H7 (cell line): ENCODE measurements at places on chromosomes 16 and 17.

DNA sequence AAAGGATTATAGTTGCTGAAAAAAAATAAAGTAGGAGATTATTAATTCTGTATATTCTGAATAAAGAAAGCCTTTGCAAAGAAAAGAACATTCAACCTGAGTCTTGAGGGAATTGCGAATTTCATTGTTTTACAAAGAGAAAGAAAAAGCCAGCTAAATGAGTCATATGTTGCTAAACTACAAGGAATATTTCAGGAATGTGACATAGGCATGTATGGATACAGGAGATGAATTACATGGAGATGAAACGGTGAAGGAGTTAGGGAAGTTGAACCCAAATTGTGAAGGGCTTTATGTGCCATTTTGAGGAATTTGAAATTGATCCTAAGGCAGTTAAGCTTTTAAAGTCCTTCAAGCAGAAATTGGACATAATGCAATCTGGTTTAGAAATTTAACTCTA lies 177.3 kb upstream of the RBL2 start:
- no peak for DNase-seq

DNA sequence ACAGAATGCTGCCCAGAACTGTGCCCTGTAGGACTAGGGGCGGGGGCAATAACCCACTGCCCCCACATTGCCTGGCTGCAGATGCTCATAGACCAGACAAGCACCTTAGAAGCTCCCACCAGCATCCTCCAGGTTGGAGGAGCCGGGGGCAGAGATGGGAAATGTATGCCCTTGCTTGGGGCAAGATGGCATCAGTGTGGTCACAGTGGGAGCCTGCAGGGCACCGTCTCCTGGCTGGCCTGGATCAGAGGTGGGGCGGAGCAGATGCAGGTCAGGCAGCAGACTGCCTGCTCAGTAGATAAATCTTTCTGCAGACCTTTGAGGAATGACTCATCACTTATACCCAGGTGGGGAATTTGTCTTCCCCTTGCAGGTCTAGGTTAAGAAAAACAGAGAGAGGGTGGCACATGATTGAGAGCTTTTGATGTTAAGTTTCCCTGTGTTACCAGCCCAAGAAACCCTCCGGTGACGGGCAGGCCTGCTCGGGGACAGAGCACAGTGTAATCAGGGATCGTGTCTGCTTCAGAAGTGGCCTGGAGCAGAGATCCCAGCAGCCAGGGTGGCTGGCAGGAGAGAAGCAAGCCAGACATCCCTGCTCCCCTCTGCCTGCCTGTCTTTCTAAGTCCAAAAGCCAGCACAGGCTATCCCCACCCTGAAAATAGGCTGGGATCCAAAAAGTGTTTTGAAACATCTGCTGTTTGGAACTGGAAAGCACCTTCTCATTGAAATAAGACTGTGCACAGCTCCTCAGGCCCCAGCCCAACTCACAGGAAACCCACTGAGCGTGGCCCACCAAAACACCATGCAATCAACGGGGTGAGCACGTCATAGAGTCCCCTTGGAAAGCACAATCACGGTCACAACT lies 50.7 kb upstream of the RPL38 start:
- no peak for DNase-seq

DNA sequence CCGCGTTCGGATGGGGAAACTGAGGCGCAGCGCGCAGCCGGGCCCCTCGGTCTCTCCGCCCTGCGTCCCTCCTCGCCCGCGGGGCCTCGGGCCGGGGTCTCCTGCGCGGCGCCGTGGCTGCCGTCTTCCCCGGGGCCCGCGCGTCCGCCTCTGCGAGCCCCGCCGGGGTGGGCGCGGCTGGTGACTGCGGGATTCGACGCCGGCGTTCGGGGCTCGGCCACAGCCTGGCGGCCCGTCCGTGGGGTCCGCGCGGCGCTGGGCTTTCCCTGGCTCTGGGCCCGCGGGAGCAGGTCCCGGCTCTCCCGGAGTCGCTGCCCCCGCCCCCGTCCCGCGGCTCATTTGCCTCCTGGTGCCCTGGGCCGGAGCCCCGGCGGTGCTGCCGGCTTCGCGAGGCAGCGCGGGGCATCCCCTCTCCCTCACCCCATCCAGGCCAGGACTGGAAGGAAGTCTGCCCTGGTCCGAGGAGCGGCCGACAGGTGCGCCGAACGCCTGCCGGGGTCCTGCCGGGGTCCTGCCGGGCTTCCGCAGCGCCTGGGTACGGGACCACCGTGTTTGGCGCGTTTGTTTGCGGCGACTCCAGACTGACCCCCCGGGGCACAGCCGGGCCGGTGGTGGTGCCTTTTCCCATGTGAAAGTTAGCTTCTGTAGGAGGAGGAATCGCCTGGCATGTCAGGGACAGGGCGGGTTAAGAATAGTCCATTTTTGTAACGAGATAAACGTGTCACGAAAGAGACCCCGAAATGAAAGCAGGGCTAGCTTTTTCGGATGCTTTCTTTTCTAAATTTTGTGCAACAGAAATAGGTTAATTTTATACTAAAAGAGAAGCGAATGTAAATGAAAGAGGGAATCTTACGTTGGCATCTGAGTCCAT lies 671 bp downstream of the CHMP6 start:
- peak; percentile 90 for DNase-seq

DNA sequence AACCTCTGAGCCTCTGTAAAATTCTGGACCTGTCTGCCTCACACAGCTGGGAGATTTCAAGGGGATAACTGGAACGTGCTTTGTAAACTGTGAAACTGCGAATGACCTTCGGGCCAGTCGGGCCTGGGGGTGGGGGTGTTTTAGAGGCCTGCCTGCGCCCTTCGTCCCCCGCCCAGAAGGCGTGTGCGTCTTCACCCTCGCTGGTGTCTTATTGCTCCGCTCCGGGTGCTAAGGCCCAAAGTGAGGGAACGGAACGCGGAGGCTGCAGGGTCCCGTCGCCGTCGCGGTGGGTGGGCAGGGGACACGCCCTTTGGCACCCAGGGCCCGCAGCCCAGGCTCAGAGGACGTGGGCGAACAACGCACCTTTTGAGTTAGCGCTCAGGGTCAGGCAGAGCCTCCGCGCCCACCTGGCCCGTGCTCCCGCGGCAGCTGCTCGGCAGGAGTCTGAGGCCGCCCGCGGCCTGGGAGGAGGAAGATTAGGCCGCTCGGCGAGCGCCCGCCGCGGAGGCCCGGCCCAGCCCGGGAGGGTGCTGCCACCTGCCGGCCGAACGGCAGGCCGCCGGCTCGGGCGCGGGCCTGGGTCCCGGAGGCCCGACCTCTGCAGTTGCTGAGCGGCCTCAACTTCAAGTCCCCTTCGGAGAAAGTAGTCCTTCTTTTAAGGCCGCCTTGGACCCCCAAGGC lies 29.7 kb downstream of the DCAKD start:
- peak; percentile 98 for DNase-seq

- no peak for DNase-seq
Measured at GRCh38 chr16:49987381-49987780, 37.6 kb upstream of the CNEP1R1 start.

GRCh38 chr16:50448981-50449380 lies 80.2 kb upstream of the BRD7 start:
- DNase-seq: no peak

DNA sequence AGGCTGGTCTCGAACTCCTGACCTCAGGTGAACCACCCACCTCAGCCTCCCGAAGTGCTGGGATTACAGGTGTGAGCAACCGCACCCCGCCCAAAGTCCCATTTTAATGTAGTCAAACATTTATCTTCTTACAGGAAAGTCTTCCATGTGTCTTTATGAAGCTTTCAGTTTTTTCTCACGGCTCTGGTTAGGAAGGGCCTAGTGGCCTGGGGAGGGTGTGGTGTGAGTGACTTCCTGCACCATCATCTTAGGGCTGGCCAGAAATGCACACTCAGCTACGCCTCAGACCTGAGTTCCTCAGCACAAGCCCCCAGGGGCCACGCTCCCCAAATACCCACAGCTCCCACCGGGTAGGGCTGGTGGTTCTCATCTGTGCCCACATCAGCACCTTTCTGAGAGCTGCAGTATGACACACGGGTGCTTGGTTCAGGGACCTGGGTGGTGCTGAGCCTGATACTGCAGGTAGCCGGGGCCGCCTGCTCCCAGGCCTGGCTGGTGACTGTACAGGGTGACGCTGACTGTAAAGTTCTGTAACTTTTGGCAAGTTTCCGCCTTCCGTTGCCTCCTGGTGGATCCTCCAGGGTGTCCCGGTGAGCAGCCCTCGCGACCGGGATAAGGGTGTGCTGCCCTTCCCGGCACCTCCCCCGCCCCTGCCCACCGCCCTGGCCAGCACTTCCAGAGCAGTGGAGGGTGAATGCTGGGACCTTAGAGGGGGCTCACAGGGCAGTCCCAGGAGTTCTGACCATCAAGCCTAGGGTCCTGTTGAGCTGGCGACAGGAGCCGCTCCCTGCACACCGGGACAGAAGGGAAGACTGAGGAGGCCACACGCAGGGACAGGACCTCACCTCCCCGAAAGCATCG lies 52.5 kb downstream of the ZNF778 start:
- DNase-seq: peak; percentile 61

DNA sequence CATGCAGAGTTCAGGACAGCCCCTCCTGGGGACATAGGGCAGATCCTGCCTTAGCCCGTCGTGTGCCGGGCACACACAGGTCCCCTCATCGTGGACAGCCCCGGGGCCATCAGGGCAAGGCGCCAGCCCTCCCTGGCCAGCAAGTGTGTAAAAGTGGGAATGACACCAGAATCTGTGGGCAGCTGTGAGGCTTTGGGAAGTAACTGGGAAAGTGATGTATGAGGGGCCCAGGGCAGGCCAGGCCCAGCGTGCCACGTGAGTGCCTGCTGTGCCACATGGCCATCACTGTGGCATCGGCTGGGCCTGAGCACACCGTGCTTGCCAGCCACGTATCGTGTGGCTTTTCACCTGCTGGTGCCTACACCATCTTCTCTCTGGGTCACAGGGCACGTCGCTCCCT lies 26.6 kb downstream of the ACSF3 start:
- no peak for DNase-seq

DNA sequence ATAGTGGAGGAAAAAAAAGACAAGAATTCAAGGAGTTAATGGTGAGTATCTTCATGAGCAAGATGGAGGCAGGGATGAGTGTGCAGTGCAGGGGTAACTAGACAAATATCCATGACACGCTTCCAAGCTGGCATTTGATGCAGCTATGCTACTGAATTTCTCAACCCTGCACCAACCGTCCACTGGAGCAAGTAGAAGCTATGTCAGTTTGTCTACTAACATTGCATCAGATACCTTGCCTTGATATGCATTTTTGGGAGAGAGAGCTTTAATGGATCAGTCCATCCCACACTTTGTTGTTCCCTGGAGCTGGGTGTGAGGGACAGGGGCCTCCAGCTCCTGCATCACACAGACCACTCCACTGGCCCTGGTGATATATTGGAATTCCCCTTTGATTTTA lies 16.4 kb downstream of the CCL11 start:
- DNase-seq: no peak

DNA sequence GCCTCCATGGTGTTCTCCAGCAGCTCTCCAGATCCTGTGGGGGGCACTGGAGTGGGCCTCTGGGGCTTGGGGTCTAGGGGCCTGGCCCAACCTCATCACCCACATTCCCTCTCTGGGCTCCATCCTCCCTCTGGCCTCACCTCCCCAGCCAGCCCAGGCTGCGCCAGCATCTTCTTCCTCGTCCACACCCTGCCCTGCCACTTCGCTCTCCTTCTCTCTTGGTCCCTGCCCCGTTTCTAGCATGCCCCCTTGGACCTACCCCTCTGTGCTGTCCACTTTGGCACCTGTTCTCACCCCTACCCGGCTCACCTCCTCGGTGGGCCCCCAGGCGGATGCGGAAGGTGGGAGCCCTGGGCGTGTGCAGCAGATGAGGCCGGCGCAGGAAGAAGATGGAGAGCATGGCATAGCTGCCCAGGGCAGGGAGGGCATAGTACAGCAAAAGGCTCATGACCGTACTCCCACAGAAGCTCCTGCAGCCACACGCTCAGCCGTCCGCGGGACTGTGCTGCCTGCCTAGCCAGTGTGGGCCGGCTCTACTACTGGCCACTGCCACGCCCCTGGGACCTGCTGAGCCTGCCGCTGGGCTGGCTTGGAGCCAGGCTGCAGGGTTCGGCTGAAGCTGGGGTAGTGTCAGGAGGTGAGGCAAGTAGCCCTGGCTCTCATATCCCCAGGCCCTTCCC lies at the start of gene GDPD3:
GDPD3 (minus strand) TSS at position 507 of the 680 bp plus-strand sequence; CDS start at position 448, 59 bp downstream.
- peak; percentile 65 for DNase-seq

- DNase-seq: no peak
Measured at GRCh38 chr16:2404099-2404498, 25.1 kb upstream of the CCNF start.

GRCh38 chr17:5506307-5506706 lies 19.9 kb downstream of the MIS12 start:
- no peak for DNase-seq

- peak; percentile 98 for DNase-seq
Measured at GRCh38 chr17:79789943-79790804, 6.7 kb downstream of the CBX8 start.

- peak; percentile 36 for DNase-seq
Measured at GRCh38 chr16:29839822-29840221, 19.6 kb downstream of the MVP start.

DNA sequence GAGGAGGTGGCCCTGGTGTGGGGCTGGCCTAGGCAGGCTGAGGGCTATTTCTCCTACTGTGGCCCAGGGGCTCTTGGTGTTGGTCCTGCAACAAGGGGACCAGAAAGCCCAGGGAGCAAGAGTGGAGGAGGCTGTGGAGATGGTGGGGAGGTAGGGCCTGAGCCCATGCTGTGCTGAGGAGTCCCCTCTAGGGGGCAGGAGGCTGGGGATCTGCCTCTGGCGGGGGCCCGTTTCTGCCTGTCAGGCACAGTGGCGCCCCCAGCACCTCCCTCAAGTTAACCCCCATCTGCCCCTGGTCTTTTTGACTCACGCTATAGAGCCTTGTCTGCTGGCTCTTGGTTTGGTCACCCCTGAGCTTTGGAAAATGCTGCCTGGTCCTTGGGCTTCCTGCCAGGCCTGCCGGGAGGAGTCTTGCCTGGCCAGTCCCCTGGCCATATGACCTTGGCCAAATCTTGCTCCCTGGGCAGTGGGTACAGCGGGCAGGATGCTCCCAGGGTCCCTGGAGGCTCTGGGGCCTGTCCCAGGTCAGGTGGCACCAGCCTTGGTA lies 5.9 kb downstream of the BAIAP2 start:
- DNase-seq: peak; percentile 95

- peak; percentile 73 for DNase-seq
Measured at GRCh38 chr17:44006272-44006597, 1.8 kb downstream of the NAGS start.

DNA sequence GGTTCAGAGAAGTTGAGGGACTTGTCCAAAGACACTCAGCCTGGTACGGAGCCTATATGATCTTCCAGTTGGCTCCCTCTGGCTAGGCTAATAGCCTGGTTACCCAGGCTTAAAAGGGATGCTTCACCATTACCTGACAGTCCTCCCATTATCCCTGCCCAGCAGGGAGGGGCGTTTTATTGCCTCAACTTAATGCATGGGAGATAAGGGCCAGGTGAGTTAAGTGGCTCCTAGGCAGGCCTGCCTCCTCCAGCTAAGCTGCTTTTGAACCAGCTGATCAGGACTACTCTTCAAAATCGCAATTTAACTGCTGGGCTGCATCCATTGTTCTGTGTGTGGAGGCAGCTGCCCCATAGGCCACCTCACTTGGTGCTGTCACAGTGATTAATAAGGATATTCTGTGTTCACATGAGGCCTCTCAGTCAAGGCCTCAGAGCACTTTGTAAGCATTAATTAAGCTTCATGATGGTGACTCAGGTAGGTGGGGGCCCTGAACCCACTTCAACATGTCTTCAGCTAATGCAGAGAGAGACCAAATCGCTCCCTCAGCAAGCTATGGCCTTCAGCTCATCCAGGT lies 27.9 kb downstream of the SMPD3 start:
- no peak for DNase-seq

- DNase-seq: no peak
Measured at GRCh38 chr17:55426851-55427586, 5.4 kb upstream of the MMD start.

- DNase-seq: no peak
Measured at GRCh38 chr17:64648234-64648633, 13.9 kb downstream of the SMURF2 start.

- no peak for DNase-seq
Measured at GRCh38 chr16:4158143-4159093, 42.2 kb upstream of the ADCY9 start.
